Osteocyte (in vitro differentiated cells): ENCODE measurements at places on chromosomes 12 and 14. TPM values are rescaled to one million over a fixed set of nuclear protein-coding genes. Genes with fewer than 3 reads are reported as not detected.

Gene ARHGAP9
- 1.5 and 2.1 TPM in 2 replicates for total RNA-seq

Gene INHBC
- not detected in 2 replicates for total RNA-seq

GRCh38 chr14:61599942-61600341, 95.4 kb upstream of the HIF1A start:
- no peak overlapping the region for H3K27ac ChIP-seq
- no peak overlapping the region for H3K4me3 ChIP-seq
- H3K4me1 ChIP-seq: peaks cover 57% of the 10 kb centered on the region
- H3K27me3 ChIP-seq: no peaks in the 10 kb centered on the region
- H3K36me3 ChIP-seq: no peaks in the 10 kb centered on the region

DNA sequence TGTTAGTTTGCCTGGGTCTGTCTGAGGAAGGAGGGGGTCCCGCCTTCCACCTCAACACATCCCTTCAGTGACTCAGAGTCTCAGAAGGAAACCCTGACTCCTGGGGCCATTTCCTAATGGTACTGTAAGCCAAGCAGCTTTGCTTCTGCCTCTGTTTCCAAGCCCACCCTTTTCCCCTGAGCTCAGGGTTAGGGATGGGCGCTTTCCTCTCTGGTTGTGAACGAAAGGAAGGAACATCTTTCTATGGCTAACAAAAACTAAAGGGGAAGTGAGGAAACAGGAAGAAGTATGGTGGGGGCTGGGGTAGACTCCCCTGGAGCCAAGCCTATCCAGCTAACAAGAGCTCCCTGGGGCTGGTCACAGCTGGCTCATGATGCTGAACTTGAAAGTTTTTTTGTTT, 11.6 kb upstream of the UNC119B start:
- DNase-seq: no peak
- H3K27ac ChIP-seq: no peak overlapping the region
- no peak overlapping the region for H3K4me3 ChIP-seq
- peaks cover 51% of the 10 kb centered on the region for H3K36me3 ChIP-seq
- no peaks in the 10 kb centered on the region for H3K27me3 ChIP-seq

GRCh38 chr14:81235096-81235495, 14.3 kb upstream of the GTF2A1 start:
- H3K36me3 ChIP-seq: no peaks in the 10 kb centered on the region

- H3K27me3 ChIP-seq: no peaks in the 10 kb centered on the region
- DNase-seq: no peak
- peaks cover 35% of the 10 kb centered on the region for H3K36me3 ChIP-seq
Measured at GRCh38 chr12:45381351-45381750, 165.5 kb downstream of the ANO6 start.
